ENCODE measurements at places on chromosomes 1 and 21.
A peak's percentile ranks its signal among the peaks of the same experiment; 100 is the strongest.

GRCh38 chr1:12649971-12650421 lies 6.1 kb downstream of the AADACL4 start:
- DNase-seq, result no peak

GRCh38 chr21:38306433-38307141 lies 49.8 kb downstream of the KCNJ15 start:
- DNase-seq, result peak; percentile 60

DNA sequence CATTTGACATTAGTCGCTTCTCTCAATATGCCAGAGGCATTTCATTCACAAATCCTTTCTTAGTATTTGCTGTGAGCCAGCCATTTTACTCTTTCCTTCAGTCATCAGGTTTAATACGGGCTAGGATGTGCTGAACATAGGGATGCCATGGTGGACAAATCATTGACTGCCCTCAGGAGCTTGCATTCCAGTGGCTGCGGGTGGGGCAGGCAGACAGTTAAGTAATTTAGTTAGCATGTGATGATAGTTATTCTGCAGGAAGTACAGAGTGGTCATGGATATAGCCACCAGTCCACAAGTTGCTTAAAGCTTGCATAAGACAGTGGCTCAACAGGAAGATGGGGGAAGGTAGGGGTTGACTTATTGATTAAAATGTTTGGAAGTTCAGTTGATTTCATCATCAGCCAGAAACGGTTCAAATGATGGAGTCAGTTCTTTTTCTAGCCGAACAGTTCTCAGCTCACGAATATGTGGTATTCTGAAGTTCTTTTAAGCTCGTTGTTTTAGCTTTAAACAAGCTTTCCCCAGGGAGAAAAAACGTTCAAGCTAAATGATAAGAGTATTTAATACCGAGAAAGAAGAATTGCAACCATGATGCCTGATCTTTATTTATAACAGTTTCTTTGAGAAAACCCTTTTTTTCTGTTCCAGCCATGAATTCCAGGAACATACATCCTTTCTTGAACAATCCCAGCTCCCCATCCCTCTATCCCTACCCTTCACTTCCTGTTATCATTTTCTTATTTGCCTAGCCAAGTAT lies 1.4 kb downstream of the SLC22A15 start:
- no peak for DNase-seq

- no peak for DNase-seq
Measured at GRCh38 chr1:28718586-28719331, 18.0 kb upstream of the YTHDF2 start.

DNA sequence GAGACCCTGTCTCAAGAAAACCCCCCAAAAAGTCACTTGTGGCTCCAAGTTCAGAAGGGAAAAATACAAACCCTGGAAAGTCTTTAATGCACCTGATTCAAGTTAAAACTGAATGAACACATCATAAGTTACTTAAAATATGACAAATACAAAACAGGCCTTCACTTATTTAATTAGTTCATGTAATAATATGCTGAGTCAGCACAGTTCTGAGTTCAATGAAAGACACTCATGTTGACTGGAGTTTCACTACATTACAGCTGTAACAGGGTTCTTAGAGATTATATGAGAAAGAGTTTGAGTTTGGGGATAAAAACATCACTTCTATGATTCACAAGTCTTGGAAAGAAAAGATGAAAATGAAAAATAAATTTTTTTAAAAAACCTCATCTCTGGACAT lies 51.0 kb downstream of the DEGS1 start:
- no peak for DNase-seq

GRCh38 chr1:155003227-155003765 lies 694 bp downstream of the ZBTB7B start:
- no peak for DNase-seq

GRCh38 chr1:233078396-233078795 lies 128.0 kb downstream of the NTPCR start:
- DNase-seq, result no peak

GRCh38 chr1:176141449-176141848 lies 65.6 kb downstream of the COP1 start:
- no peak for DNase-seq

GRCh38 chr1:119531606-119532323 lies 24.8 kb downstream of the HSD3B1 start:
- DNase-seq, result no peak

GRCh38 chr1:114033216-114033706 lies 54.0 kb downstream of the OLFML3 start:
- DNase-seq, result no peak

GRCh38 chr1:192256674-192257334 lies 60.0 kb upstream of the RGS21 start:
- no peak for DNase-seq

DNA sequence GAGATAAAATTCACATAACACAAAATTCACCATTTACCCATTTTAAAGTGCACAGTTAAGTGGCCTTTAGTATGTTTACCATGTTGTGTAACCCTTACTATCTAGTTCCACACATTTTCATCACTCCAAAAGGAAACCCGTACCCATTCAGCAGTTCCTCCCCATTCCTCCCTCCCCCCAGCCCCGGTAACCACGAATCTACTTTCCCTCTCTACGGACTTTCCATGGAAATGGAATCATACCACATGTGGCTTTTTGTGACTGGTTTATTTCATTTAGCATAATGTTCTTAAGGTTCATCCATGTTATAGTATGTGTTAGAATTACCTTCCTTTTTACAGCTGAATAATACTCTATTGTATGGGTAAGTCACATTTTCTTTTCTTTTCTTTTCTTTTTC lies 10.9 kb downstream of the DOP1B start:
- no peak for DNase-seq

GRCh38 chr1:224045556-224045955 lies 68.4 kb upstream of the FBXO28 start:
- DNase-seq, result no peak

- DNase-seq, result no peak
Measured at GRCh38 chr1:162003061-162003829, 20.4 kb downstream of the OLFML2B start.

GRCh38 chr1:38055398-38055797 lies 8.8 kb upstream of the POU3F1 start:
- DNase-seq, result no peak

DNA sequence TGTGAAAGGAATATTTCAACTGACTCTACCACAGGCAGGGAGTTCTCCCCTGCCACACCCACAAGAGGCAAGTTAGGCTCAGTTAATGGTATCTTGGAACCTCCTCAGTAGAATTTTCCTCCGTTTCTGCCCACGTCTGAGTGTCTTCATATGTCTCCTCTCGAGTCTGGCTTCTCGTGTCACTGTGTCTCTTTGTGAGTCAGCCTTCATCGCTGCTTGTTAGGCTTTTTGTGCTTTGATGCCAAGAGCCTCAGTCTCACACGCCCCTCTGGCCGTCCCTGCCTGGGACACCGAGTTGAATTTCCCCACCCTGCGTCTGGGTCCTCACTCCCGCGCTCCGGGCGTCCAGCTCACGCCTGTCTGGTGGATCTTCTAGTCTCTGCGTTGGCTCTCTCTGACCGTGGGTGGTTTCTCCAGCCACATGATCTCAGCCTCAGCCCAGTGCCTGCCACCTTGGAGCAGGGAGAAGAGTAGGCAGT lies 125.7 kb upstream of the GADD45A start:
- DNase-seq, result no peak

Measured in central memory CD4-positive, alpha-beta T cell (primary cell).